T-helper 22 cell (primary cell): ENCODE measurements at places on chromosomes 4 and X.

GRCh38 chr4:149765630-149766029 lies 50.0 kb downstream of the IQCM start:
- no peak for DNase-seq

DNA sequence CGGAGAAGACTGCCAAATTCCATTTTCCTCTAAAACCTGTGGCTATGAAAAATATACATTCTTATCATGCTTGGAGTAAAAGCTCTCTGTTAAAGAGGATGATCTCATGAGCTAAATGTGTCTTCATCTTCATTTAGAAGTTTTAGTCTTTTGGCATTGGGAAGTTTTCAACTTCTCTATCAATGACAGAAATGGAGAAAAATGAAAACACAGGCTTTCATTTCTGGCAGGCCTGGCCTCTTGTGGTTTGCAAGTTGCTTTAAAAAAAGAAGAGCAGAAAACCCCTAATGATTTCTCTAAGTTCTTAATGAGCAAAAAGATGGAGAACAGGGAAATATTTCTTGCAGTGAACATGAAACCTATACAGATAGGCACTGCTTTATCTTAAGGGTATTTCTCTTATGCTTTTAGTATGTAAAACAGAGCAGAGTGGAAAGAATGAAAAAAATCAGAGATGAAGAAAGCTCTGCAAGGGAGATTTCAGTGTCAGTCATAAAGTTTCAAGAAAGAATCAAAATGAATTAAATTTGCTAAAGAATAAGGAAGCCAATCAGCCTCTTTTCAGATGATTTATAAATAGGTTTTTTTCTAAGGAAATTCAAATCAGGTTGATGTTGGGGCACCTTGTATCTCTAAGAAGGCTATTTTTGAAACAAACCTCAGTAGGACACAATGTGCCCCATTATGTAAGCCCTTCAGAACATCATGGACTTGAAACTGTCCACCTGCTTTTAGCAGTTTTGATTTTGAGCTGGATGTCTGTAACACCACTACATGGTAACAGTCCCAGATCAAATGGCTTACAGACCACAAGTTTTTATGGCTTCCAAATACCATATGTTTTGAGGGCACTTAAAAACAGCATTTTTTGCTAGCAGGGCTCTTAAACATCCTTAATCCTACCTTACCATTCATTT lies 225.0 kb downstream of the GRIA3 start:
- no peak for DNase-seq

- no peak for DNase-seq
Measured at GRCh38 chr4:81405900-81406401, 65.8 kb downstream of the RASGEF1B start.

DNA sequence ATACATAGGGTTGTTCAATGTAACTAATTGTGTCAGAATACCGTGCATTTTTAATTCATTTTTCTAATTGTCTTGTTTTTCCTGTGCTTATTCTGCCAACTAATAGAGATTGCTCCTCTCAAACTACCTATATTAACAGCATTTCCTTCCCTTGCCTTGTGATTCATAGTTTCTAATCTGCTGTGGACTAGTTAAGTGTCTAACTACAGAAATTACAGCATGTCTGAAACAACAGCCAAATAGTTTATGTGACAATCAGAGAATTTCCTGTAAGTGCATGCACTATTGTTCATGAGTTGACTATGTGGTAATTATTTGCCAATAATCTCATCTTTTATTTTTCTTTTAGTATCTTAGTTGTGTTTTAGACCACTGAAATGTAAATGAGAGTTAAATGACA lies 4.1 kb upstream of the SEC24B start:
- DNase-seq = no peak

- DNase-seq = no peak
Measured at GRCh38 chrX:79138658-79139241, 5.7 kb upstream of the GPR174 start.

DNA sequence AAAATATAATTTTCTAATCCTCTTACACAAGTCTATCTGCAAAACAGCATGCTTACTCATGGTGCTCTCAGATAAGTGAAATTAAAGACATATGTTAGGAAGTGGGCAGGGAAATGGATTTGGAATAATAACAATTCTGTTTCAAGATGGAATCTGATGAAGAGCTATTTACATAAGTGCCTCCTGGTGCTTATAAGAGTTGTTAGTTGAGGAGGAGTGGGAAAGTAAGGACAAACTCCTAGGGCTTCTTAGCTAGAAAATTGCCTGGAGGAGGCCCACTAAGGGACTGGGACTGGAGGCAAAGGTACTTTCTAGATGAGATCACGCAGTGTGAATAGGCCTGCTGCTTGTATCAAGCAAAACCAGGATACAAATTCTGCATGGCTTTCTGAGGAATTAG lies 939.8 kb downstream of the GLUD2 start:
- DNase-seq = no peak

GRCh38 chr4:88792821-88793220 lies 95.2 kb upstream of the NAP1L5 start:
- no peak for DNase-seq

GRCh38 chr4:184235526-184235925 lies 17.9 kb upstream of the ENPP6 start:
- no peak for DNase-seq

- DNase-seq = no peak
Measured at GRCh38 chrX:101410461-101410860, 2.4 kb downstream of the HNRNPH2 start.

GRCh38 chrX:121014826-121015225 lies 29.3 kb upstream of the CT47A1 start:
- DNase-seq = no peak

DNA sequence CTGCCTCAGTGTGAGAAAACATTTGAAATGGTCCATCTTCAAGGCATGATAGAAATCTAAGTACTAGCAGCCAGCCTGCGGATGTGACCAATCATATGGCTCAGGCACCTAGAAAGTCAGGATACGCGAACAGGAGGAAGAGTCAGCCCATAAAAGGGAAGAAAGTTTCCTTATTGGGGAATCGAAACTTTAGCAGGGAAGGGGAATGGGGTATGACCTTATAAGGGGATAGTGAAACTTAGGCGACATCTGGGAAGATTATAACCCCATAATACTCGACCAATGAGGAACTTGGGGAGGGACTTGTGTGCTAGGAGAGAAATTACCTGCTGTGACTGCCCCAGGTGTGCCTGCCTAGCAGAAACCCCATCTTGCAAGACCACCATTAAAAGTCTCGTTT lies 26.2 kb upstream of the PYURF start:
- DNase-seq = no peak

DNA sequence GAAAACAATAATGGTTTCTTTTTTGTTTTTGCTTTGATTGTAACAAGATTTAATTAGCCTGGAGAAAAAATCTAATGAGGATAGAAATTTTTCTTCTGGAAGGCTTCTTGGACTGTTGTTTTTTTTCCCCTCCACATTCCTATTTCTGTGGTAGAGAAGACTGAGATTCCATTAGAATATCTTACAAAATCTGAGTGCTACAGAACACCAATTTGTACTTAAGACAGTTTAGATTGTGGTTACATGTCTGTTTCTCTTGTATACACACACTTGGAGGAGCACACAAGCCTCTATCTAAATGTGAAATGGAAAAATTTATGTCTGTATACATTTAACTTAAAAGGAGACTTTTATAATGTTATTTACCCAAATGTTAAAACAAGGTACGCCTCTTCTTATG lies 176.9 kb upstream of the ARSJ start:
- DNase-seq = no peak

GRCh38 chrX:23779025-23779424 lies 3.9 kb upstream of the SAT1 start:
- DNase-seq = no peak

DNA sequence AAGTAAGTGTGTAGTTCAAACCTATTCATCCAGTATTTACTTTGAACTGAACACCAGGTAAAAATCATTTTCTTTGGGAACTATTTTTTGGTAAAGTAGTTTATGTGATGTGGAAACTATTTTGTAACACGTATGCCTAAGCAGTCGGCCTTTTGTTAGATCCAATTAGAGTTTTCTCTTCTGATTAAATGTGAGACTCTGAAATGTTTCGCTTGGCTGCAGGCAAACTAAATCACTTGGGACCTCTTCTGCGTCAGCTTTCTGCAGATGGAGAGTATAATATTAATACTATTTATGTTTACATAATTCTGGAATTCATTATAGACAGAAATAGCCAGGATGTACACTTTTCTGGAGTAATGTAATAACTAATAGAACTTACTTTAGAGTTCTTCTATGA lies 46.9 kb downstream of the BMPR1B start:
- no peak for DNase-seq

DNA sequence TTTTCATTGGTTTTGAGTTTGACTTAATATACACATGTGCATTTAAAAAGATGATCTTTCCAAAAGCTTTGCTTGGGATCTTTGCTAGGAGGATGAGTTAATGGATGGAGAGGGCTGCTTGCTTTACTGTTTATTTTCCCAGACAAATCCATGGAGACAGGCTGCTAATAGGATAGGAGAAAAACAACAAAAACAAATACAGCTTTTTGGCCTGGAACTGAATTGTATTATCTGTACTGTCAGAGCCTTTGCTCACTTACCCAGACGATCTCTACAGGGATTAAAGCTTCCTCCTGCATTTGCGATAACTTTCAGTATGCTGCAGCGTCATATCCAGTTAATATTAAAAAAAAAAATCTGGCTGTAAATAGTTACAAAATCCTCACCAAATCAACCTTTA lies 190.8 kb upstream of the NUDT6 start:
- DNase-seq = no peak

DNA sequence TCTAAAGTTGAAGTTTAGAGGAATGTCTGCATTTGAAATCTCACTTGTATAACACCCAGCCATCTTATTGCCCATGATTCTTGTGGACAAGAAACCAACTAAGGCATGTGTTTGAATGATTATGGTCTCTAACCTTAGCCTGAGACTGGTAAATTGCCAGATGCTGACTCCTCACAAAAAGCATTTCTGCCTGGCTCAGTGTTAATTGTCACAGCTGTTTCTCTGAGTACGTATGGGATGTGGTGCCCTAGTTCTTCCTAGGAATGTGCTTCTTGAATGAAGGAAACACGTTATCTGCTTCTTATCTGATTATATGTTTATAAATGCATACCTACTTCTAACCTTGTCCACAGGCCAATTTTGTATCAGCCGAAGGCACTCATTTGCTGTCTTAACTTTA lies 63.1 kb upstream of the NDP start:
- DNase-seq = no peak

DNA sequence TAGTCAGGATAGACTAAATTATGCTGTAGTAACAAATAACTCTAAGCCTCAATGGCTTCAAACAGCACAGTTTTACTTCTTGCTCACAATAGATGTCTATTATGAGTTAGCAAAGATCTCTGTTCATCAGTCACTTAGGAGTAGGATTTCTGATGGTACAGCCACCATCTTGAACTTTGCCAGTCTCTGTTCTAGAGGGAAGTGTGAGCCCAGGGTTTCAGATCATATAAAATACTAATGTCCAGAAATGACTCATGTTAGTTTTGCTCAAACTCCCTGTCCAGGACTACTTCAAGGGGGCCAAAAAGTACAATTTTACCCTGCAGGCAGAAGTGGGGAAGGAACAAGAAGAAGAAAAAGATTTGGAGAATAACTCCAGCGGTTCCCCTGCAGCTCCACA lies 77.1 kb upstream of the LSM6 start:
- no peak for DNase-seq

- DNase-seq = no peak
Measured at GRCh38 chrX:67787196-67787595, 243.4 kb downstream of the AR start.

GRCh38 chrX:17052793-17053192 lies 106.3 kb downstream of the REPS2 start:
- no peak for DNase-seq

- DNase-seq = no peak
Measured at GRCh38 chr4:104870495-104871233, 276.0 kb upstream of the TET2 start.

GRCh38 chrX:96407501-96407900 lies 277.1 kb upstream of the DIAPH2 start:
- DNase-seq = no peak

DNA sequence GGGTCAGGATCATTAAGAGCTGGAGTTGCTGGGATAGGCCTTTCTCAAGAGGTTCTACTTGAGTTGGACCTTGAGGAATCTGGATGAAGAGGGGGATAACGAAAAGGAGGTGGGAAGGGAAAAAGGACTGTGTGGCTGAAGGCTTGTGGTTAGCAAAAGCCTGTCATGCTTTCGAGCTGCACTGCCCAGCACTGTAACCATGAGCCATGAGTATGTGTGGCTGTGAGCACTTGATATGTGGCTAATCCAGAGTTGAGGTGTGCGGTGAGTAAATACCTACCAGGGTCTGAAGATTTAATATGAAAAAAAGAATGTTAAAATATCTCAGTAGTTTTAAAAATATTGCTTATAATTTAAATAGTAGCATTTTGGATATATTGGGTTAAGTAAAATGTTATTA lies 11.4 kb downstream of the TMEM165 start:
- DNase-seq = no peak

DNA sequence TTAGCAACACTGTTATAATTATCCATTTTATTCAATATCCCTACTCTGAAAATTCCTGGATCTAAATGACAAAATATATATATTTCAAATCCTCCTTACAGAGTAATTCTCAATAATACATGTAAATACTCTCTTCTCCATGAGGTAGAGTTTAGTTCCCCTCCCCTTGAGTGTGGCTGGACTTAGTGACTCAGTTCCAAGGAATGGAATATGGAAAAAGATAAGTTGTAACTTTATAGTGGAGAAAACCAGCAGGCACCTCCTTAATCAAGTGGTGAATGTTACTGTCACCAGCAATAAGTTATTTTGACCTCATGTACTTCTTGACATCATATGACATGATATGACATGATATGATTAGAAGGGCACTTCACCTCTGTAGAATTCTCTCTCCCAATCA lies 302.0 kb downstream of the RAB28 start:
- DNase-seq = no peak

DNA sequence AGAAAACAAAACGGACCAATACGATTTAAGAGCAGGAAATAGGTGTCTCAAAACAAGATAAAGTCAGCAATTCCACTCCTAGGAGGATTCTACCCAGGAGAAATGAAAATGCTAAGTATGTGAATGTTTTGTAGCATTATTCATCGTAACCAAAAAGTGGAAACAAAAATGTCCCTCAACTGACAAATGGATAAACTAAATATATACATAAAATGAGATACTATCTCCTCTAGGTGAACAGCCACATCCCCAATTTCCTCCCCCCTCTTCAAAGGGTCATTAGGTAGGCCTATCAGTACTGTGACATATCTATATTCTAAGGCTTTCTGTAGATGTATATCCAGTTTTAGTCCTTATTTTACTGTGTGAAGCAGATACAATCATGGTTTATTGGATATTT lies 18.0 kb downstream of the DDX3X start:
- DNase-seq = no peak

- no peak for DNase-seq
Measured at GRCh38 chr4:7750523-7750922, 189.1 kb downstream of the AFAP1 start.

- DNase-seq = no peak
Measured at GRCh38 chr4:164959896-164960295, 17.6 kb downstream of the TRIM61 start.

DNA sequence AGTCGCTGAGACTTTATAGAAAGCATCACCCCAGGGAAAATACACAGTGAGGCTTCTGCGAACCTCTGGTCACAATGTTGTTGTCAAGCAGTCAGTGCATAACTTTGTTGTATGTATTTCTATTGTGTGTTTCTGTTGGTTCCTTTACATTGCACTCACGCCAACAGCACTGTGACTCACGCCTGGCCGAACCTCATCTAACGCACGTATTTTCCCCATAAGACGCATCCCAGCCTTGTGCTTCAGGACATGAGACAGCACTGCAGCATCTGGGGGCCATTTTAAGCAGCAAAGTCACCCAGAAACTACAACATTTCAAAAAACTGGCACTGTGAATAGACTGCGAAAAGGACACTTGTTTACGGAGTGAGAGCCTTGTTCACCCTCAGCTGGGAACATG lies 30.6 kb downstream of the TBL1X start:
- DNase-seq = no peak
